ENCODE measurements at places on chromosomes 12 and 14.

GRCh38 chr12:90489141-90489540 is 465.8 kb downstream of the CCER1 start:
- no peak for DNase-seq

DNA sequence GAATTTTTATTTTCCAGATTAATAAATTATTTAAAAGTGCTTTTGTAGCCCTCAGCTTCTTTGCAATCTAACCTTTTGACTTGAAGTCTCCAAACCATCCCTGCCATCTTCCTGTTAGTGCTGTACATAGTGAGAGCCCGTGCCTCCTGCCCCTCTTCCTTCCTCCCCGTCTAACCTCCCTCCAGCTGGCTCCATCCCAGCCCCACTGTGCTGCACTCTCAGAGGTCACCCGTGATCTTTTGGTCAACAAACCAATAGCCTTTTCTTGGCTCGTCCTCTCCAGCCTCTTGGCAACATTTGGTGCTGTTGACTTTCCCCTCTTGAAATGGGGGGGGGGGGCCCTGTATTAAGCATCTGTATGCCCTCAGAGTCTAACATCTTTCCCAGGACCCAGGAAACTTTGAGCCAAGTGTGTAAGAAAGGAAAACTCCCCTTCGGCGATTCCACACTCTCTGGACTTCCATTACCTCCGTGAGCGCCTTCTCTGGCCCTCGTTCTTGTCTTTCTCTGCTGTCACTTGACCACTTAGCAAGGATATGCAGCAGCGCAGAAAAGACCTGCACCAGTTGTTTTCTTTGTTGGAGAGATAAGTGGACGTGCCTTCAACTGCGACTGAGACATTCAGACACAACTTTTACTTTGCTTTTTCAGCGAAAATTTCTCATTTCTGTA is 44.1 kb downstream of the FBXW8 start:
- DNase-seq, result no peak

- no peak for DNase-seq
Observed at GRCh38 chr14:103260629-103261124, 73.4 kb upstream of the EIF5 start.

DNA sequence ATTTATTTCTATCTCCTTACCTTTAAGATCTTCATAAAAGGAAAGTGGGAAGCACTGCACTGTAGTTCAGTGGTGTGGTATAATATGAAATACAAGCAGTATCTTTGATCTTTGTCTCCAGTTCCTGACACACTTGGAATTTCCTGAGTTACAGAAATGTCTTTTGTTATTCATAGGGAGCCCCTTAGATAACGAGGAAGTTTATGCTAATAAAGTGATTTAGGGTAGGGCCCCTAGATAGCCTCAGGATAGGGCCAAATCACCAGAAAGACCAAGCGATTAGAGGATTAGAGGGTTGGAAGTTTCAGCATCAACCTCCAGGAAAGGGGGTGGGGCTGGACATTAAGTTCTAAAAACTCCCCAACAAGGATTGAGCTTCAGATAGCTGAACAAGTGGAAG is 29.9 kb upstream of the DDHD1 start:
- DNase-seq, result no peak

- DNase-seq, result no peak
Observed at GRCh38 chr14:31307618-31308017, 100.0 kb upstream of the HECTD1 start.

- no peak for DNase-seq
Observed at GRCh38 chr12:66552716-66553115, 126.2 kb downstream of the GRIP1 start.

DNA sequence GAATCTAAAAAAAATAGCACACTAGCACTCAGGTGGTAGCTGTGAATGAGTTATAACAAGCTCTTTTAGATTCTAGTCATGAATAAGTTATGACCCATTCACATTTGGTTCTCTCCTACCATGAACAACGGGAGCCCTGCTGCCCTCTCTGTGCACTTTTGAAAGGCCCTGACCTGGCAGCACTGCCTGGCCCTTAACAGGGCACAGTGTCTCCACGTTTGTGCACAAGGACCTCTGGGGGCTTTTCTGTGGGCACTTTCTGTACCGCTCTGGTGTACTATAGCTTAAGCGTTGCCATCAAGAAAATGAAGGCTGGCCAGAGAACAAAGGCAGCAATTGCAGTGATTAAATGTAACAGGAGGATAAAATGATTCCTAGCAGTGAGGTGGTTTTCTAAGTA is 21.2 kb downstream of the CCDC92 start:
- no peak for DNase-seq

DNA sequence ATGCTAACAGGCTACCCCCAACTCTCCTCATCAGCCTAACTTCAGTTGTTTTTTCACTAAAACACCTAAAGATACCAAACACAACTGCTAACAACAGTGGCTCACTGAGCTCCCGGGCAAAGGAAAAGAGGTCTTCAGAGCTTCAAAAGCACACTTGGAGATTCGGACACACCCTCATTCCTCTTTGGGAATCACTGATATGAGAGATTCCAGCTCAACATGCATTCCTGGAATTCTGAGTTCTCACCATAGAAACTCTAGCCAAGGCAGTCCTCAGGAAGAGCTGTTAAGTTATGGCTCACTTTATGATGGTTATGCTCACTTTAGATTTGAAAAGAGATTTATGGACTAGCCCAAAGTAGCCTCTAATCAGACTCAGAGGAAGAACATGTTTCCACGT is 40.1 kb downstream of the STXBP6 start:
- no peak for DNase-seq

DNA sequence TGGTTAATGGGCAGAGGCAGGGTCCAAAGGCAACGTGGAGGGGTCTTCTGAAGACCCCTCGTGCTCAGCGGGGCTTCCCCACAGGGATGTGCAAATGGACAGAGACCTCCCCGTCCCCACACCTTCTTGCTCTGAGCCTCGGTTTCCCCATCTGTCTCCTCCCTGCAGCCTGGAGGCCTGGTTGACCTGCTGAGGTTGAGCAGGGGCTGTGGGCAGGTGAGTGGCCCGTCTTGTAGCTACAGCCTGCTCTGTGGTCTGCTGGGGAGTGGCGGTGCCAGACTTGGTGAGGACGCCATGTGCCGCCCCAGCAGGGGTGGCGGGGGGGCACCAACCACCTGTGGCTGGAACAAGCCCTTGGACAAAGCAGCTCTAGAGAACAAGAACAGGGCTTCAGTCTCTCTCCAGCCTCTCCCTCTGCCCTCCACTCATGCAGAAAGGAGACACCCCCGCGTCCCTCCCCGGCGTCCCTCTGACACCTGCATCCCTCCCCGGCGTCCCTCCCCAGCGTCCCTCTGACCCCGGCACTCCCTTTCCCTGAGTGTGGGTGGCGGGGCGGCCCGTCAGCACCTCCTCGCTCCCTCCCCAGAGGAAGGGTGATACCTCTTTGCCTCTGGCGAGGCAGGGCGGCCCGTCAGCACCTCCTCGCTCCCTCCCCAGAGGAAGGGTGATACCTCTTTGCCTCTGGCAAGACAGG is 83.7 kb downstream of the NOC4L start:
- no peak for DNase-seq

DNA sequence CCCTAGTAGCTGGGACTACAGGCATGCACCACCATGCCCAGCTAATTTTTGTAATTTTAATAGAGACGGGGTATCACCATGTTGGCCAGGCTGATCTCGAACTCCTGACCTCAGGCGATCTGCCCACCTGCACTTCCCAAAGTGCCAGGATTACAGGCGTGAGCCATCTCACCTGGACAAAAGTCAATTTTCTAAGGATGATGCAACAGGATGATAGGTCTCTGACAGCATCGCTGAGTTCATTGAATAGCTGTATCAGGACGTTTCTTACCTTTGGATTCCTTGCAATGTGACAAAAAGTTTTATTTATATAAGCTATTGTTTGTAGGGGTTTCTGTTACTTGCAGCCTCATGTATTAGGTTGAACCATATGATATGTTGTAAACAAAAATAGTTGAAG is 55.5 kb upstream of the PCED1B start:
- DNase-seq, result no peak

DNA sequence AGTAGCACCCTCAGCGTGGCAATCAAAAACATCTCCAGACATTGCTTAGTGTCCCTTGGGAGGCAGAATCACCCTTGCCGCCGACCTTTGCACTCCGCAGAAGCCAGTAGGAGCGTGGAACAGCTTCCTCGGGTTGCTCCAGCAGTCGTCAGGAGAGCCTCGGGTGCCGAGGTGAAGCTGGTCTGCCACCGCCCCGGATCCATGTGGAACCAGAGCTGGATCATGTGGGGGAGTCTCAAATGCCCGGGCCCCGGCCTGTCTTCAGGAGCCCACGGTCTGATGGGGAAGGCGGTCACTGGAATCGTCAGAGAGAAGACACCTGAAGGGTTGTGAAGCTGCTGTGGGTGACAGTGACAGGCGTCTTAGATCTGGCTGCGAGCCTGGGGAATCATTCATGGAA is 14.3 kb downstream of the MVK start:
- DNase-seq, result no peak

DNA sequence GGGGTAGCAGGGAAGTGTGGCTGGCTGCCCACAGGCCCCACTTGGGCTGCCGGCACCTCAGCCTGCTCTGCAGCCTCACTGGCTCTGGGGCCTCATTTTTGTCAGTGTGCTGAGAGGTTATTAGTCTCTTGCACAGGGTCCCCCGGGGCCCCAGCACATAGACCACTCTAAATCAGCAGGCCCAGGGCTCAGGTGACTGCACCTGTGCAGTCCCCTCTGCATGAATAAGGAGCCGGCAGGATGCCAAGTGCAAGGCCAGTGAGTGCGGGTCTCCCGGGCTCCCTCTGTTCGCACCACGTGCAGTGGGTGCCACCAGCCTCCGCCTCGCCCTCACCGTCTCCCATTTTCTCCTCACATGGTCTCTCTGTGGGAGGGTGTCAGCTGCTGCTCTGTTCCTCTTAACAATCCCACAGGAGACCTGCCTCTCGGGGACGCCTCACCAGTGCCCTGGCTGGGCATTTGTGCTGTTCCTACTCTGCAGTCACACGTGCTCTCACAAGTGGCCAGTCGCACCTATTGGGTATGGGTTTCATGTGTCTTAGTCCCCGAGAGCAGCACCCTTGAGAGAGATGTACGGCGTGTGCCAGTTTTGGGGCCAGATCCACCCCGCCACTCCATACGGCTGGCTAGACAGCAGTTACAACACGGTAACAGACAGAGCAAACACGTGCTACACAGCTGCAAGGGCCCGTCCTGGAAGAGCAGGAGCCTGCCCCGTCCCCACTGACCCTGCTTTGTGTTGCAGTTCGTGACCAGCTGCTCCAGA is 40.4 kb downstream of the MMAB start:
- DNase-seq, result no peak

DNA sequence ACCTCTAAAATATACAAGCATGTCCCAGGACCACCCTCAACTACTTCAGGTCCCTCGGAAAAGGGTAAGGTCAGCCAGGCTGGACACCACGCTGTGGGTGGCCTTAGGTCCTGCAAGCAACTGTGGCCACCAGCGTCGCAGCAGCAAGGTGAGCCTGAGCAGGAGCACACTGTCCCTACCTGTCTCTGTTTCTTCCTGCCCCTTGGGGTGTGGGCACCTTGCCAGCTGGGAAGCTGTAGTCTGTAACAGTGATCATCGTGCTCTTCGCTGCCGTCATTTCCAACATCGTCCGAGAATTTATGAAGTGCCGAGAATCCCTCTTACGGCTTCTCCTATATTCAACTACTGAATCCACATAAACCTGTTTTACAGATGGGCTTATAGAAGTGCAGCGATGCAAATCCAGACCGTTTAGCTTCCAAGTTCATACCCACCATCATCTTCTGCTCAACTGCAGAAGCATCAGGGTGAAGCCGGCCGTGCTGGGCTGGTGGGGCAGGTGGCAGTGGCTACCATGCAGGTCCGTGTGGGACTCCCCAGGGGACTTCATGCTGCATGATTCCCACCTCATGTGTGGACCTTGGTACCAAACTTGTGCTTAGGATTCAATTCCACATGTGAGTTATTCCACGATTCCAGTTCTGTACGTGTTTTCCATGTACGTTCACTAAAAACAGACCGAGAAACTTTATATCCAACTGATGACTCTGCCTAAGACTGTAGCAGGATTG is 361.3 kb upstream of the SFSWAP start:
- no peak for DNase-seq

- DNase-seq, result no peak
Observed at GRCh38 chr14:32366986-32367385, 37.9 kb downstream of the AKAP6 start.

DNA sequence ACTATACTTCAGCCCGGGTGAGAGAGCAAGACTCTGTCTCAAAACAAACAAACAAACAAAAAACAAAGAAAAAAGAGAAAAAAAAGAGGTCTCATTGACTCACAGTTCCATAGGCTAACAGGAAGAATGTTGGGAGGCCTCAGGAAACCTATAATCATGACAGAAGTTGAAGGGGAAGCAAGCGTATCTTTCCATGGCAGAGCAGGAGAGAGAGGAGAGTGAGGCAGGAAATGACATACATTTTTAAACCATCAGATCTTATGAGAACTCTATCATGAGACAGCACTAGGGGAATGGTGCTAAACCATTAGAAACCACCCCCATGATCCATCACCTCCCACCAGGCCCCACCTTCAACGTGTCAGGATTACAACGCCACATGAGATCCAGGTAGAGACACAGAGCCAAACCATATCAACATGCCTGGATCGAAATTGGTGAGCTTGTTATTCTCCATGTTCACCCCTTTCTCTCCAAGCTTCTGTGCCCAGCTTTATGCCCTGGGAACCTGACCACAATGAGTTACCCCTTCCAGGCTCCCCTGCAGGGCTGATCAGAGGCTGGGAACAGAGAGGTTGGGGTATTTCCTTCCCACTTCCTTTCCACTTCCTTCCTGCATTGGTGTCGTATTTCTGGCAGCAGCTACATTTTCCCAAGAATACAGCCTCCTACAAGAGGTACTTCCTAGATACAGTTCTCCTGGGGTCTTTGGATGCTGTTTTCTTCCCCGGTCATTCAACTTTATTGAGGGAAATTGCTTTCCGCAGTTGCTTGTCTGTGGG is 219.3 kb upstream of the FLRT2 start:
- DNase-seq, result no peak

DNA sequence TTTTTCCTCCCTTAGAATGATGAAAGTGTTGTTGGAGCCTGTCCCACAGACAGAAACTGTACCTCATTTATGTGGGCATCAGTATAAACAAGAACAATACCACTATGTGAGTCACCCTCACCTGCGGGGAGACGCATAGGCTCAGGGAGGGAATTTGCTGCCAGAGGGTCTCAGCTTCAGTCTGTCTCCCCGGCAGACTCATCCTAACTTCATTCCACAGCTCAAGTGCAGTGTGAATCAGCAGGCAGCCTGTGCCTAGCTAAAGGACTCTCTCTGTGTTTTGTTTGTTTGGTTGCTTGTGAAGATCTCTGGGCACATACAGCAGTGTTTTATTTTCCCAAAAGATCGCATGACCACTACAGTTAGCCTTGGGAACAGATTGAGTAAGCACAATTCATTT is 98.9 kb downstream of the PRKCH start:
- no peak for DNase-seq

DNA sequence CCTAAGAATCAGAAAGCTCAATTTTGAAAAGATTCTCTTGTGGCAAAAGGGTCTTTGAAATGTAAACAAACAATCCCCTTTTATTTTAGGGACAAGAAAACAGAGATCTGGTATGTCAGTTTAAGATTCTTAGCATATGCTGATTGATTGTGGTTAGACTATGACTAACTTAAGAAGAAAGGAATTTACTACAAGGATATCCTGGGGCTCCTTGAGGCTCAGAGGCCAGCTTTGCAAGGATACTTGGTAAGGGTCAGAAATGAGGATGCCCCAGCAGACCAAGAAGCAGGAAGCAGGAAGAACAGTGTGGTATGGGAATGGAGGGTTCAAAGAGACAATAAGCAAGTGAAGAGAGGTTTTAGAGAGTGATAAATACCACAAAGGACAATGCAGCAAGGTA is 474.6 kb downstream of the ETNK1 start:
- DNase-seq, result peak; percentile 9

All from iPS DF 19.7 (cell line).